Stimulated activated CD4-positive, alpha-beta T cell treated with anti-CD3 and anti-CD28 coated beads, Interleukin-2, amount 100 ng/mL, for 4 hours (primary cell): ENCODE measurements at places on chromosomes 6 and 20.

GRCh38 chr6:157025437-157025836 lies 248.3 kb downstream of the ARID1B start:
- no peak for DNase-seq

DNA sequence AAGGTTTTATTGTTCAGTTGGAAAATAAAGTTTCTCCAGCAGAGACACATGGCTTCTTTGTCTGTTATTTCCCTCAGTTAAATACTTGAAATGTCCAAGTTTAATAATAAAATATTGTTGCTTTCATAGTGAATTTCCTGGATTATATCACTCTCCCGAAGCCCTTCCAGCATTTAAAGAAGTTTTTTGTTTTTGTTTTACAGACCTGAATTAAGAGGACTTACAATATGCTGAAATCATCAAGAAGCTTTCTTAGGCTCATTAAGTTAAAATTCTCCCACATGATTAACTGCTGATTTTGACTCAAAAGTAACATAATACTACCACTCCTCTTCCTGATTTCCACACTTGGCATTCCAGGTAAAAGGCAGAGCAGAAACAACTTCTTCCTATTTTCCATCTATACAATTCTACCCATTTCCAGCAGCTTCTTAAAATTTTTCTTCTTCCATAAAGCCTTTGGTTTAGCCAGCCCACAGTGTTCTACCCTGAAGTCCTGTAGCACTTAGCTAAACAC lies 35.8 kb downstream of the PDSS2 start:
- no peak for DNase-seq

DNA sequence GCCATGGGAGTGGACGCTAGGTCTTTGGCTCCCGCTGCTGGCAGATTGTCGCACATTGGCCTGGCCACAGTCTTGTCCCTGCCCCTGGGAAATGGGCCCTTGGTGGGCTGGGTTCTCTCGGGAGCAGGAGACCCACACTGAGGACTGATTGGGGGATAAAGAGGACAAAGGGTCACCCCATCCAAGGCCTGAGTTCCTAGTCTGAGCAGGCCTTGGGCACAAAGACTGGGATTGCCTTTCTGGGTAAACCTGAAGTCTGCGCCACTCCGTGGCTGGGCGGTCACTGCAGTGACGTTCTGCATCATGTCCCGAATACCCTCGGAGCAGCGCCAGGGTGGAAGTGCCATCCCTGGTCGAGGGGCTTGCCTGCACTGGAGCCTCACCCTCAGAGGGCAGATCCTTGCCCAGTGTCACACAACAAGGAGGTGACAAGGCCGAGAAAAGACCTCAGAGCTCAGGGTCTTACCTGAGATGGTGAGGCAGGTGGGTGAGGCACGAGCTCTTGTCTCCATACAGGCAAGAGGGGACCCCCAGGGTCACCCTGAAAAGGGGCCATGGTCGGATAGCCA lies 36.1 kb upstream of the ZBP1 start:
- no peak for DNase-seq

DNA sequence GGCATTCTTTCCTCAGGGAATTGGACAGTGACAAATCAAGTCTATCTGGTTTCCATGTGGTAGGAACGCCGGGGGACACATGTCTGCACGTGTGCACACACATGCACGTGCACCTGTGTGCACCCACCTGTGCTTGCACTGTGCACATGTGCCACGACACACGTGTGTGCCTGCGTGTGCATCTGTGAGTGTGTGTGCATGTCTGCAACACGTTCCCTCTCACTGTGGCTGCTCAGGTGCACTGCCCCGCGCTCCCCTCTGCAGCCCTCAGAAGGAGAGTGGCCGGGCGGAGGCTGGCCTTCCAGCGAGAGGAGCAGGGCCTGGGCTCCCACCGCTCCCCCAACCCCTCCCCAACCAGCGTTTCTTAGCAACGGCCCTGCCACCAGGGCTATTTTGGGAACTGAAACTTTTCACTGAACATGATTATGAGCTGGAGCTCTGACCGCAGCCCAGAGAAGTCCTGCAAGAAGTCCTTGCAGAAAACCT lies 147.8 kb downstream of the PHACTR3 start:
- no peak for DNase-seq

GRCh38 chr6:89793586-89793985 lies 26.0 kb downstream of the MDN1 start:
- DNase-seq: no peak

GRCh38 chr6:164838068-164838615 lies 471.3 kb downstream of the C6orf118 start:
- no peak for DNase-seq
